ENCODE measurements at places on chromosomes 3 and 15. TPM values are rescaled to one million over a fixed set of nuclear protein-coding genes. Genes with fewer than 3 reads are reported as not detected.

DNA sequence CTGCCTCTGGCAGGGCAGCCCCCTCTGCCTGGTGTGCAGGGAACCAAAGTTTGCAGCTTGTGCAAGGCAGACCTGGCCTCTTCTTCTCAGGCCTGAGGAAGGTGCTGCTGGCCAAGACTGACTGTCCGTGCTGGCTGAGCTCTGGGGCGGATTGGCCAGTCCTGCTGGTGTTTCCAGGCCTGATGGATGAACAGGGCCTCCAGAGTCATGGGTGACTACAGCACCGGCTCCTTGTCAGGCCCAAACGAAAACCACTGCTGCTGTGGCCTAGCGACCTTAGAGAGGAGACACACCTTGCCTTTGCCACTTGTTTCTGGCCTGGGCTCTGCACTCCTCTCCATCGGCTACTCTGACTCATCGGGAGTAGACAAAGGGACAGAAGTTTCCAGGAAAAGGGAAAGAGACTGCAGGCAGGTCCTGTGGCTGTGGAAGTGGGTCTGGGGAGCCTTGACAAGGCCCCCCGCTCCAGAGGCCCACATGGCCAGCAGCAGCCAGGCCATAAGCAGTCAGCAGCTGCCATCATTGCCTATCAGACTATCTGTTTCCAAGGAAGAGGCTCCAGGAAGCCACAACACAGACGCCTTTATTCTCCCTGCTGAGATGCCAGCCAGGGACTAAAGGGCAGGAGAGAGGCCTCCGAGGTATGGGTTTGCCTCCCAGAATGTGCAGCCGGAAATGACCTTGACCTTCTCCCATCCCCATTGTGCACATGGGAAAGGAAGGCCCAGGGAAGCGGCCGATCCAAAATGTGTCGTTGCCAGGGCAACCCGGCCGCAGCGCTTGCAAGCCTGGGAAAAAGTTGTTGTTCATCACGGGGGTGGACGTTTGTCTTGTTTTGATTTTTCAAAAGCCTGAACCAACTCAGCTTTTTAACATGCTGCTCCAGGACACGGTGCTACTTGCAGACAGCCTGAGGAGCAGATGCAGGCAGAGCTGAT lies 160.5 kb downstream of the CHSY1 start:
- DNase-seq, result no peak

GRCh38 chr3:197746209-197746608 lies 3.5 kb upstream of the FYTTD1 start:
- DNase-seq, result no peak

- DNase-seq, result no peak
Measured at GRCh38 chr3:69855436-69856162, 116.3 kb downstream of the MITF start.

GRCh38 chr15:77507143-77507897 lies 86.6 kb downstream of the HMG20A start:
- no peak for DNase-seq

The CHDH gene
- total RNA-seq, result not detected

The GABRR3 gene
- total RNA-seq, result not detected
